ENCODE measurements at places on chromosomes 7 and 10.
A peak's percentile ranks its signal among the peaks of the same experiment; 100 is the strongest.

GRCh38 chr7:128150223-128150865 is 90.7 kb upstream of the LEP start:
- no peak for DNase-seq

DNA sequence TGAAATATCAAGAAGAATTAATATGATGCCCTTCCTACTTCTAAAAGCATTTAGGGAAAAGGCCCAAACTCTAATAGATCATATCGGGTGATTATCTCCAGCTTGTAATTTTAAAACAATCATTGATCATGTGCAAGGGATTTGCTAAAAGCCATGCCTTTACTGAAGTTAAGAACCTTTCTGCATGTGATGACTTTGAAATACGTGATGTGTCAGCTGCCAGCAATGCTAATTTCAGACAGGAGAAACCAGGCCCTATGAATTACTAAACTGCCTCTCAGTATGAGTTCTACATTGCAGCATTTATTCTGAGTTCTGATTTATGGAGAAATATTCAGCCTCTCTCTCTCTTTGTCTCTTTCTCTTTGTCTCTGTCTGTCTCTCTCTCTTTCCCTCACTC is 203.6 kb upstream of the AKR1E2 start:
- no peak for DNase-seq

- no peak for DNase-seq
Measured at GRCh38 chr7:39609113-39609934, 14.0 kb upstream of the RALA start.

DNA sequence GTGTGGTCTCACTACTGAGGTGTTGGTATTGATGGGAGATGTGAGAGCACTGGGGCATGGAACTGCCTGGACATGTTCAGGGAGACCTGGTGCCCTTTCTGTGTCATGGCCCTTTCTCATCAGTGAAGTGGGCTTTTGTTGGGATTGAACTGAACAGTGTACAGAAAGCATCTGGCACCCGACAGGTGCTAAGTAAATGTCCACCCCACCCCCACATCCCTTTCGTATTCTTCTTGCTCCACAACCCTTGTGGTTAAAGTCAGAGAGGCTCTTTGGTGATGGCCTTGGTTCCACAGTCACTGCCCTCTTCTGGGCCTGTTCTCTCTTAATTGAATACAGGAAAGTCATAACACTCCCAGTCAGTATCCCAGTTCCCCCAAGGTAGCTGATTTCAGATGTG is 5.4 kb downstream of the NOM1 start:
- DNase-seq: no peak

GRCh38 chr7:50196719-50197118 is 103.7 kb upstream of the ZPBP start:
- DNase-seq: no peak

DNA sequence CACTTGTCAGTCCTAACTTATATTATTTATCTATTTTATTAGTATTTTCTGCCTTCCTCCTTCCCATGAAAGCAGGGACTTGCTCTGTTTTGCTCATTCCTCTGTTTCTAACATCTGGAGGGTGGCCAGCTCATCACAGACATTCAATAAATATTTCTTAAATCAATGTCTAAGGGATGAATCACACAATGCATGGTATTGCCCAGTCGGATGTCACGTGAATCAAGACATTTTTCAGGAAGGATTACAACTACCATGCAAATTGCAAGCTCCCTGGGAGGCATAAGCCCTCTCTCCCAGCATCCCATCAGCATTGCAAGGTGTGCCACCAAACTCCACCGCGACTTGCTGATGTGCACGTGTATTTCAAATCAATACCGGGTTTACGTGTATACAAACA is 146.6 kb upstream of the RNF32 start:
- no peak for DNase-seq

DNA sequence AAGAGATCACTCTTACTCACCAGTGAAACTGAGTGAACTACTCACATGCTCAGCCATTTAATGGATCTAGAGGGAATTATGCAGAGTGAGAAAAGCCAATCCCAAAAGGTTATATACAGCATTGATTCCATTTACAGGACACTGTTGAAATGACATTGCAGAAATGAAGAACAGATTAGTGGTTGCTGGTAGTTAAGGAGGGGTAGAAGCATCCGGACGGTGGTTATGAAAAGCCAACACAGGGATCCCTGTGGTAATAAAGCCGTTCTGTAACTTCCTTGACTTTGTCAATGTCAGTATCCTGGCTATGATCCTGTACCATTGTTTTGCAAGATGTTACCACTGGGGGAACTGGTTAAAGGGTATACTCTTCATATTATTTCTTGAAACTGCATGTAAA is 253.4 kb downstream of the USP6NL start:
- no peak for DNase-seq

GRCh38 chr7:43583424-43584194 is 701 bp downstream of the STK17A start:
- peak; percentile 33 for DNase-seq

DNA sequence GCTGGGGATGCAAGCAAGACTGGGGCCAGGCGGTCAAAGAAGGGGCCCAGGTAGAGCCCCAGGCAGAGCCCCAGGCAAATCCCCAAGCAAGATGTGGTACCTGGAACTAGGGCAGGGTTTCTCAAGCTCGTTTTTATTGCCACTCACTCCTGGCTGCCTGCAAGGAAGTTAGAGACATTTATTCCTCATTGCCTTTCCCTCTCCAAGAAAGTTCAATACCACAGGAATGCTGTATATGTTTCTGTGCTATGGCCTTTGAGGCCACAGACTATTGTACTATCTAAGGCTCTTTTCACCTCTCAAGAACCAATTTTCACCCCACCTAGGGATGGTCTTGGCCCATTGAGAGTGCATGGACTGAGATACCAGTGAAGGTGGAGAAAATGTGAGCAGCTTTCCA is 71.3 kb downstream of the TACC2 start:
- no peak for DNase-seq

GRCh38 chr10:93006435-93007039 is 54.1 kb upstream of the CYP26C1 start:
- DNase-seq: peak; percentile 46

- DNase-seq: no peak
Measured at GRCh38 chr7:36633377-36633776, 90.9 kb downstream of the AOAH start.

- DNase-seq: no peak
Measured at GRCh38 chr10:31170636-31171035, 139.0 kb upstream of the ZNF438 start.

DNA sequence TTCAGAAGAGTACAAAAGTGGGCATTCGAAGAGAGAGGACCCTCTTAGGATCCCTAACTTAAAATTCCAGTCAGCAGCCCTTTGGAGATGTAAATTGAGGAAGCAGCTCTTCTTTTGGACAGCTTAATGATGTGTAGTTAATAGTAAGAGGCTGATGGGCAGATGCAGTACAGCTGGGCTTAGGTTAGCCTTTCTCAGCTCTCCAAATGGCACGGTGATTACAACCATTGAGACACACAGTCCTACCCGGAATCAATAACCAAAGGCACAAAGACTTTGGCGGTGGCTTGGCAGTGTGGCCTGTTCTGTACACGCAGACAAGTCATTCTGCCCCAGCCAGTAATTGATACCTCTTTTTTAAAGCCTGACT is 26.8 kb downstream of the GAD2 start:
- DNase-seq: no peak

DNA sequence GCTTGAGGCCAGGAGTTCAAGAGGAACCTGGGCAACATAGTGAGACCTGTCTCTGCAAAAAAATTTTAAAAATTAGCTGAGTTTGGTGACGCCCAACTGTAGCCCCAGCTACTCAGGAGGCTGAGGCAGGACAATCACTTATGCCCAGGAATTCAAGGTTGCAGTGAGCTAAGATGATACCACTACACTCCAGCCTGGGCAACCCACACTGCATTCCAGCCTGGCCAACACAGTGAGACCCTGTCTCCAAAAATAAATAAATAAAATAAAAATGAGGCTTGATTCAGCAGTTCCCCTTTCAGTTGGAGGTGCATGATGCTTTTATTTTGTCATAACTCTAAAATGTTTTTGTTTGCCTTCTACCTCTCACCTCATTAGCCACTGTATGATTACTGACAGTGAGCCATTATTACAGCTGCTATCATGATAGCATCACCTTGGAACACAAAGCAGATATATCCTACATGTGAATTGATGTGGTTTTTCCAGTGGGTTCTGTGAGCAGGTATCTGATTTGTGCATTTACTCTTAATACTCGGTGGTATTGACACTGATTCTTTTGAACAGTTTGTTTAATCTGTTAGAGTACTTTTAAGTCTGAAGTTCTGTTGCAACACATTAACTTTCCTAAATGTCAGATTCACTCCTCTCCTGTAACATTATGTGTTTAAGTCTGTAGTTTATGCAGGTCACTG is 49.1 kb downstream of the ARID5B start:
- DNase-seq: no peak

GRCh38 chr7:151900986-151901621 is 24.2 kb upstream of the PRKAG2 start:
- no peak for DNase-seq

DNA sequence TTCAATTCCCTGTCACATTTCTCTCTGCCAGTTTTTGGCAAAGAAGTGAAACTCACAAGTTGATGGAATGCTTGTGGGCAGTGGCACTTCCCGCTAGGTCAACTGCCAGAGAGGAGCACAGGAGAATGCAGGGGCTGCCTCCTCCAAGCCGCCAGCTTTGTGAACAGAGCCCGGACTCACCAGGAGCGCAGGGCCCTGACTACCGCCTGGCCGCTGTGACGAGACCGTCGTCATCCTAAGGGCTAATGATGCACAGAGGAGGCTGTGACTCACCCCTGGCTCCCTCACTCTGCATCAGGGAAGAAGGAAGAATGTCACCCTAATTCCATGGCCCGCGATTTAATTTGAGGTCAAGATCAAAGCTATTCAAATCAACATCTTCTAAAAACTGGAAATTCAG is 123.9 kb downstream of the TAX1BP1 start:
- DNase-seq: no peak

GRCh38 chr7:2331707-2332106 is 17.5 kb upstream of the SNX8 start:
- DNase-seq: no peak

GRCh38 chr7:112156412-112156811 is 49.8 kb downstream of the DOCK4 start:
- DNase-seq: no peak

GRCh38 chr7:149816267-149816751 is 21.9 kb upstream of the ZNF862 start:
- no peak for DNase-seq

GRCh38 chr10:62684911-62685310 is 119.6 kb upstream of the ADO start:
- DNase-seq: no peak

DNA sequence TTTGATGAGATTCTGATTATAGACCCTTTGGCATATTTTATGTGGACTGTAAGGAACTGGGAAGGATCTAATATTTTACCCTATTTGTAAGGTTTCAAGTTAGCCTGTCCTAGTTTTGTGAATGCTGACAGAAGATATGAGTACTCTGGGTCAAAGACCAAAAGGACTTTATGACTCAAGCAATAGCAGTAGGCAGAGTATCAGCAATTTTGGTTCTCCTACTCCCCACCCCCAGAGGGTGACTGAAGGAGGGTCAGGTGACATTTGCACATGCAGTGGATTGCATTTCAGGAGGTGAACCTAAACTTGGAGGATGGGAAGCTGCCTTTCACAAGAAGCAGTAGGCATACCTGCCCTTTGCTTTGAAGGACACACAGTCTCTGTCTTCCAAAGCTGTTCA is 84.0 kb upstream of the KLF6 start:
- no peak for DNase-seq

- no peak for DNase-seq
Measured at GRCh38 chr7:108697254-108697653, 127.6 kb downstream of the DNAJB9 start.

DNA sequence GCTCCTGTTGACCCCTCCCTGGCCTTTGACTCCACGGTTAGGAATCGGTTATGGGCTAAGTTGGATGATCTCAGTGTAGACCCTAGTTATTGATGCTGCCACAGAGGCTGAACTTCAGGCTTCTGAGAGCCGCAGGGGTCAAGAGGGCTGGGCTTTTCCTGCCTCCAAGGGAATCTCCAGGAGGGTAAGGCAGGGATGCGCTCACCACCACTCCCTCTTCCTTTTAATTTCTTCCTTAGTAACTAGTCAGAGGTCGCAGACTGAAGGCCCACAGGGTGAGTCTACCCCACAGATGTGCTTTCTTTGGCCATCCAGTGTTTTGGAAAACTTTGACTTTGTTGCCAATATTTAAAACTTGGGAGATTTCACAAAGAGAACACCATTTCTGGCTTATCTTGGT is 151.0 kb upstream of the TCF7L2 start:
- no peak for DNase-seq

DNA sequence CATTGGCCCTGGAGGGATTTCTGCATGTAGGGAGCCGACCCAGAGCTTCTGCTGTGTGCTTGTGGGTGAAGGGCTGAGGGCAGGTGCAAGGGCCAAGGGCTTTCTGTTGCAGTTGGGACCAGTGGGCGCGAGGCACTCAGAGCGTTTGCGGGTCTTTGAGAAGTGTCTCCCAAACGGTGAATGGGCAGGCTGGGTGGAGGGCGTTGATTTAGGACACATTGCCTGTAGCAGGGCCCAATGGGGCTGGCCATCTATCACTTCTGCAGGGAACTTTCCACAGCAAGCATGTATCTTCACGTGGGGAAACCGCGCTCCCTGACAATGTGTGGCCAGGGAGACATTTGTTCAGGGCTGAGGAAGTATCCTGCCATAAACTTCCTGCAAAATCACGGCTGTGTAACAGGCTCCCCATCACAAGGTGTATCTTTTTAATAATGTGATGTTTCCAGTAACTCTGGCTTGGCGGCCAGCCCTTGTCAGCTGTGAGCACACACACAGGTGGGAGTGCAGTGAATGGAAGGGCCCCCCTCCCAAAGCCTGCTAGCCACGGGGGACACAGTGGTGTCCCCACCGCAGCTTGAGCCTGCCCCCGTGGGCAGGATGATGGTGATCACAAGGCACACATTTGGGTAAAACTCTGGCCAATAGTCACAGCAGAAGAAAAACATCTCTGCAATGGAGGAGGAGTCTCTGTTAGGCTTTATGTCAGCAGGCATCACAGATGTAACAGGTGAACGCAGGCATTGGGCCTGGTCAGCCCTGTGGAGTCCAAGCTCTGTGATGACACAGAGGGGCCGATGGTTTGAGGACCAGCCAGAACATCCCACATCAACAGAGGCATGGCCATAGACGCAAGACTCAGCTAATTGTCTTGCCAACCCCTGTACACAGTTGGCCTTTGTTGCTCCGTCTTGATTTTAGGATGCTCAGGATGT is 84.3 kb downstream of the GLRX3 start:
- no peak for DNase-seq

DNA sequence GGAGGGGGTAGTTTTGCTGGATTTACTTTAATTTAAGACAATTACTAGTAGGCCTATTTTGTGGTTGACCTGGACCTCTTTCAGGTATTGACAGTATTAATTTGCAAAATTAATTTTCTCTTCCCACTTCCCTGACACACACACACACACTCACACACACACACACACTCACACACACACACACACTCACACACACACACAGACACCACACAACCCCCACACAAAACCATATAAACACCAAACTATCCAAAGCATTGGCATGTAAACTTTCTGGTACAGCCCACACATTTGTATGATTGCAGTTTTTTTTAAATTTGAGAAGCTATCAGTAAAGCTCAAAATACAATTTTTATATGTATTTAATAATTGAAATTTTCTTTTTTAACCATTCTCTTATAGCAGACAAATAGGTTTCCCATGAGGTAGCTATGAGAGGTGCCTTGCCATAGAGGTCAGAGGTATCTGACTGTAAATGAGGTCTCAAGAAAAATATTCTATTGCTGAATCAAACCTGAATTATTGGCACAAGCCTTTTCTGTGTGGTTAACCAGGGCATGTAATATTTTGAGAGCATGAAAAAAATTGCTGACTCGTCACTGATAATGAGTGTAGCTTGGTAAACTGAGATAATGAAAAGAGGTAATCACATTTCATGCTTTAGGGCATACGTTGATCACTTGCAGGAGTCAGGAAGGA is 306.5 kb downstream of the GATA3 start:
- DNase-seq: no peak

Data from NCI-H1694 treated with DMSO at 0.1 percent for 48 hours (cell line).